Stimulated activated CD4-positive, alpha-beta T cell treated with anti-CD3 and anti-CD28 coated beads, Interleukin-1b, Interleukin-23, amount 100 ng/mL, for 1 hour (primary cell): ENCODE measurements at places on chromosomes 1 and 21.

GRCh38 chr1:97551113-97551512 is 369.7 kb downstream of the DPYD start:
- no peak for DNase-seq

DNA sequence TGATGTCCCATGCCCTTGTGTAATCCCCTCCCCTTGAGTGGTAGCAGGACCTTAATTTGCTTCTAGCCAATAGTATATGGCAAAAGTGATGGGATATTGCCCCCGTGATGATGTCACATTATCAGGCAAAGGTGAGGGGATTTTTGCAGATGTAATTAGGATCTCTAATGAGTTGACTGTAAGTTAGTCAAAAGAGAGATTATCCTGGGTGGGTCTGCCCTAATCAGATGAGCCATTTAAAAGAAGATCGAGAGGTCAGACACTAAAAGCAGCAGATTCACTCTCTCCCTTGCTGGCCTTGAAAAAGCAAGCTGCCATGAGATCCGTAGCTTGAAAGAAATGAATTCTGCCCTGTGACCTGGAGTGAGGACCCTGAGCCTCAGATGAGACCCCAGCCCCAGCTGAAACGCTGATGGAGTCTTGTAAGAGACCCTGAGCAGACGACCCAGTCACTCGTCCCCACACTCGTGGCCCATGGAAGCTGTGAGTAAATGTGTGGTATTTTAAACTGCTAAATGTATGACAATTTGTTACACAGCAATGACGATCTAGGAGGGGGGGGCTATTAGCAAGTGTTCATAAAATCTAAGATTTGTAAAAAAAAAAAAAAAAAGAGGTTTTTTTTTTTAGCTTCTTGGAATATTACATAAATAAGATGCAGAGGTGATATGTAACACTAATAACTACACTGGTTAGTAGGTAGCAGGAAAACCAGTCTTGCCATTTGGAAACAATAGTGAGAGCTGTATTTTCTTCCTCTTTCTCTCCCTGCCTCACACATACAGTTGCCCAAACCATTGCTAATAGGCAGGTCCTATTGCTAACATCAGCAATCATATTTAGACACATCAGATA is 50.3 kb upstream of the TARBP1 start:
- DNase-seq, result no peak

- no peak for DNase-seq
These were observed 47.5 kb upstream of the IPO9 start for GRCh38 chr1:201781437-201781836.

DNA sequence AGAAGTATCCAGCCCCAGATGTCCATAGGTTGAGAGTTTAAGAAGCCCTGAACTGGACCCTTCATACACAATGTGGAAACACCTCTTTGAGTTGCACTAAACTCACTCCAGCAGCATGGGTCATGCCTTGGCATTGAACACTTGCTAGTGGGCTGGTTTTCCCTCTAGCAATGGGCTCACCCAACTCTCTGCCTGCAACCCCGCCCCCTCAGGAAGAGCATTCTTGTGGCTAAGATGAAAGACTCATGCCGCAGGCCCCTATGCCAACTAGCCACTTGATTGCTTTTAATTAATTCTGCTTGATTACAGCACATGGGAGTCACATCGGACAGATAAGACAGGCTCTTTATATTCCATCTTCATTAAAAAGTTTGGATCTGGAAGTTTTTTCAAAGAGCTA is 136.5 kb upstream of the GJB5 start:
- DNase-seq, result no peak

GRCh38 chr1:238029126-238029525 is 138.4 kb upstream of the ZP4 start:
- no peak for DNase-seq

GRCh38 chr1:148318904-148319242 is 164.2 kb downstream of the PPIAL4G start:
- no peak for DNase-seq

DNA sequence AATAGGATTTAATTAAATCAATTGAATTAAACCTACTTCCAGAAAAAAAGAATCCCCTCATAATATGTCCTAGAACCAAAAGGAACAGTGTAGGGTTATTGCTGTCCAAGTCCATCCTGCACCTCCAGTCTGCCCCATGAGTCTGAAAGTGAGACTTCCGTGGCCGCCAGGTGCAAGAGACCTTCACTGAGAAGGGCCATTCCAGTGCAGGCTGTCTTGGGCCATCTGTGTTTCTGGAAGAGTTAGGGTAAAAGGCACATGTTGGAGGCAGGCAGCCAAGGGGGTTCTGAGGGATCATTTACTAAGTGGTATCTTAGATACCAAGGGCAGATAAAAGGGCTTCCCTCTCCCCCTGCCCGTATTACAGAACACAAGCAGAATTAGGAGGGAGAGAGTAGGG is 31.0 kb downstream of the UBE2T start:
- no peak for DNase-seq

DNA sequence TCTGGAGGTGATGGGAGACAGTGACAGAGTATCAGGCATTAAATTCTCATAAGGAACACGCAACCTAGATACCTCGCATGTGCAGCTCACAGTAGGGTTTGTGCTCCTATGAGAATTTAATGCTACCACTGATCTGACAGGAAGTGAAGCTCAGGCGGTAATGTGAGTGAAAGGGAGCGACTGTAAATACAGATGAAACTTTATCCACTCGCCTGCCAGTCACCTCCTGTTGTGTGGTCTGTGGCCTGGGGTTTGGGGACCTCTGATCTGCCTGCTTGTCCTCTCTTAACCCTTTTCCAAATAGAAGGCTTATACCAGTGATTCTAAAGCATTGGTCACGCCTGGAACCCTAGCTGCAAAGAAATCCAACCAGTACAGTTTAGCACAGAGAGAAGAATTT is 15.3 kb downstream of the GABPA start:
- DNase-seq, result no peak

DNA sequence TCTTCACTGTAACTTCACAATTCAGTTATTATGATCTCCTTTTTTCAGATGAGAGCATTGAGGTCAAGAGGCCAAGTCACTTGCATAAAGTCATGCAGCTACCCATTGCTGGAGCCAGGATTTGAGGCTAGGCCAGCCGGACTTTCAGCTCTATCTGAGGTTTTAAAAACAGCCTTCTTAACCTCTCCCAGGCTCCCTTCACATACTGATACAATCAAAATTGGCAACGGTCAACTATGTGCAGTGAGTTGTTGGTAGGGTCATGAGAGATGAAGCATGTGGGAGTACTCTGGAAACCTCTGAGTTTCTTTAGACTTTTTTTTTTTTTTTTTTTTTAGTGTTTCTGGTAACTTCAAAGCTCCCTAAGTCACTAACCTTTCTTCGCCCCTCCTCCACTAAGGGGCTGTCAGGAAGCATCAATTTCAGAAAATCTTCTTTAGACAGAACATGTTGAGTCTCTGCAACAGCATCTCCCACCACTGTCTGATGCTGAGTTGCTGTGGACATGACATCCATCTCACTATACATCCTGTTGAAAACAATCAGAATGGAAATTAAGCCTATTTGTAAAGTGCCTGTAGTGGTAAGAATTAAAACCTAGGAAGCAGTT is 201.8 kb downstream of the SIPA1L2 start:
- no peak for DNase-seq

DNA sequence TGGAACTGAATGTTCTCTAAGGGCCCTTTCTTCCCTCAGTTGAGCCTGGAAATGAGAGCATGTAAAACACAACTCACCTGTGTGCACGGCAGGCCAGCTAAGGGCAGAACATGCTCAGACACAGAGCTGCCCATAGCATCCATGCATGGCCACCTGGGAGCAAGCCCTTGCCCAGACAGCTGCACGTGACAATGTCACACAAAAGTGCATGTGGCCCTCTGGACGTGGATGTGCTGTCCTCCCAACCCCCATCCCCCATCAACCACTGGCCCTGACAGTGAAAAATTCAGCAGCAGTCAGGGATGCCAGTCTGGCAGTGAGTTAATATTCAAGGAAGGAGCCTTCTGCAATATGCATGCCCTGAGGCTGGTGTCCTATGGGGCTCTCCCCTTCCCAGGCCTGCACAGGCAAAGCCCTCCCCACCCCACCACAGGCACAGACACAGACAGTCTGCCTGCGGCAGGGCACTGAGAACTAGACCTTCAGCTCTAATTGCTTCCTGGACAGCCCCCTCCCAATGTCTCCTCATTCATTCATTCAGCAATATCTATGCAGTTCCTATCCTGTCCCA is 14.6 kb upstream of the COL16A1 start:
- no peak for DNase-seq

- no peak for DNase-seq
These were observed 3.9 kb downstream of the LAMB3 start for GRCh38 chr1:209648346-209648745.

GRCh38 chr1:237197470-237198425 is 155.8 kb downstream of the RYR2 start:
- DNase-seq, result no peak

GRCh38 chr1:65630855-65631254 is 161.8 kb upstream of the PDE4B start:
- no peak for DNase-seq

DNA sequence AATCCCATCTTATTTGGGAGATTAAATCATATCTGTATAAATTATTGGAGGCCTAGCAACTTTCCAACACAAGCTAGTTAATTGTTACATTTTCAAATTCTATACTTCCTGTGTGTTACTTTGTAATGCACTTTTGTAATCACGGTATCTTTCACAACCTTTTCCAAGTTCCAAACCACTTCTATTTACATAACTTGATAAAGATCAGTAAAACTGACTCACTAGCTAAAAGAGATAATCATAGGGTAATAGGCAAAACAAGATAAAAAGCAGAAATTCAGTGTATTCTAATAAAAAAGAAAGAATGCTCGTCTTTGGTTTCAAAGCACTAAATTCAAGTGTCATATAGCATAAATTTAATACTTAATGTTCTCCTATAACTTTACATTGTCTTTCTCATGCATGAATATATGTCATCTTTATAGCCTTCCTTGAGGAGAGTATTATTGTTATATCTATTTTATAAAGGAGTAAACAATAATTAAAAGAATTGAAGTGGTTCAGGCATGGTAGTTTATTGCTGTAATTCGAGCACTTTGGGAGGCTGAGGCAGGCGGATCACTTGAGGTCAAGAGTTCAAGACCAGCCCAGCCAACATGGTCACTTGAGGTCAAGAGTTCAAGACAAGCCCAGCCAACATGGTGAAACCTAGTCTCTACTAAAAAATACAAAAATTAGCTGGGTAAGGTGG is 66.4 kb downstream of the RGS13 start:
- no peak for DNase-seq

DNA sequence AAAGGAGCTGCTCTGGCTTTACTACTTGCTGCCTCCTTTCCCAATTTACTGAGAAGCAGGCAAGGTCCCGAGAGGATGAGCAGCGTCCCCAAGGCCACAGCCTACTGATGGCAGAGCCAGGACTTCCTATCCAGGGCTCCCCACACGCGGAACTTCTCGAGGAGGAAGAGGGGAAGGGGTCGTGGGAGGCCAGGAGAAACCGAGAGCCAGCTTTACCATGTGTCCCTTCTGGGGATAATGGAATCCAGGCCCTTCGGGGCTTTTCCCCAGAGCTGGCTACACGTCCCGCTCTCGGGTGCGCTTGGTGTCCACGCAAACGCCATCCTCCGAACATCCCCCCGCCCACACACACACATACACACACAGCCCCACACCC is 4.3 kb upstream of the CCN1 start:
- DNase-seq, result no peak

GRCh38 chr1:154353966-154354365 is 28.6 kb downstream of the ATP8B2 start:
- no peak for DNase-seq

DNA sequence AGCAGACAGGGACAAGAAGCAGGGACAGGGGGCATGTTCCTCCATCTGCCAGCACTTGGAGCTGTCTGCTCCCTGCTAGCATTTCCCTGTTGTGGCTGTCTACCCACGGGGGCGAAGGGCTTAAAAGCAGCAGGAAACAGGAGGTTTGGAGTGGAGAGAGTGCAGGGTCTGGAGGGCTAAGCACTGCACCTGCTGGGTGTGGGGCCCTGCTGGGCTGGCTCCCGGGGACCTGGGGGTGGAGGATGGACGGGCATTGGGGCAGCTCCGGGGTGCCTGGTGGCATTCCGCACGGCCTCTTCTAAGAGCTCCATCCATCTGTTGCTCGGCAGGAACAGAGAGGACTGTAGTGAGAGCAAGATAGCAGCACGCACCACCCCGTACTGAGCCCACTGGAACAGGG is 21.2 kb downstream of the LRRC71 start:
- DNase-seq, result no peak

DNA sequence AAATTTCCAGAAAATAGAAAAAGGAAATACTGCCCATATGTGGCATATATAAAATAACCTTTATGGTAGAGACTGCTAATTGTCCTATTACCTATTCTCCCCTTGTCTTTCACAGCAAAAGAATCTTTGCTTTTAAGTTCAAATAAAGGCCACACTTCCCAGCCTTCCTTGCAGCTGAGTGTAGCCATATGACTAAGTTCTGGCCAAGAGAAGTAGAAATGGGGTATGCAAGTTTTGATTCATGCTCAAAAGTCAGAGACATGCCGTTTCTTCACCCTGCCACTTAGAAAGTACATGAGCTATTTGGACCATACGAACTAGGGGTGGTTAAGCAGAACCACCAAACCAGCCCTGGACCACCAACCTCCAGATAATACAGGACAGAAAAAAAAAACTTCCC is 18.3 kb upstream of the S100A2 start:
- DNase-seq, result no peak

DNA sequence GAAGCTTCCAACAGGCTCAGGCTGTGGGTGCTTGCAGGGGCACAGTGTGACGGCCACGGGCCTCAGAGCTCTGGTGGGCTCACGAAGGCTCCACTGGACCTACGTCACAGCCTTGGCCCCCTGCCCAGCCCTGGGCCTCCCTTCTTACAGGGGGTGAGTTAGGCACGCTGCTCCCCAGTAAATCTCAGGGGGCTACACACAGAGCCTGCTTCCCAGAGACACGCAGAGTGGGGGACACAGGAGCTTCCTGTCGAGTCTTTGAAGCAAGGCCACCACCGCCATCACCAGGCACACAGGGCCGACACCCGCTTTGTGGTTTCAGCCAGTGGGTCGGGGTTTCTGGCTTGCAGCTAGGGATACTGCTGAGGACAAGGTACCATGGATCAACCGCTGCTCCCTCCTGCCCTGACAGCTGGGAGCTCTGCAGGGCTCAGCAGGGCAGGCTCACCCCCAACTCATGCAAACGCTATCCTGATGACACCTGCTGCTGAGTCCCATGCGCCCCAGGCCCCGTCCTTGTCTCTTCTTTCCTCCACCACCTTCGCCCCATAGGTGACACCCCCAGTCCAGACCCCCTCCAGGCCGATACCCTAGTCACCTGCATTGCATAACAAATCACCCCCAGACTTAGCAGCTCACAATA is 5.5 kb upstream of the CFAP410 start:
- DNase-seq, result no peak

- DNase-seq, result no peak
These were observed 1510.3 kb downstream of the AMY1C start for GRCh38 chr1:105260001-105260400.

- no peak for DNase-seq
These were observed 3.9 kb downstream of the SELENBP1 start for GRCh38 chr1:151368393-151369301.

GRCh38 chr1:153245466-153245865 is 14.0 kb upstream of the LORICRIN start:
- DNase-seq, result no peak
